Left renal pelvis (tissue), 4 donors: ENCODE measurements at places on chromosomes 2 and 18. TPM values are rescaled to one million over a fixed set of nuclear protein-coding genes. Genes with fewer than 3 reads are reported as not detected.

TTN gene
- polyA plus RNA-seq, result 1.2 TPM

TET3 gene
- 24.9 TPM for polyA plus RNA-seq

GRCh38 chr2:81303321-81303720 lies 998.8 kb upstream of the LRRTM1 start:
- no peak for DNase-seq

DNA sequence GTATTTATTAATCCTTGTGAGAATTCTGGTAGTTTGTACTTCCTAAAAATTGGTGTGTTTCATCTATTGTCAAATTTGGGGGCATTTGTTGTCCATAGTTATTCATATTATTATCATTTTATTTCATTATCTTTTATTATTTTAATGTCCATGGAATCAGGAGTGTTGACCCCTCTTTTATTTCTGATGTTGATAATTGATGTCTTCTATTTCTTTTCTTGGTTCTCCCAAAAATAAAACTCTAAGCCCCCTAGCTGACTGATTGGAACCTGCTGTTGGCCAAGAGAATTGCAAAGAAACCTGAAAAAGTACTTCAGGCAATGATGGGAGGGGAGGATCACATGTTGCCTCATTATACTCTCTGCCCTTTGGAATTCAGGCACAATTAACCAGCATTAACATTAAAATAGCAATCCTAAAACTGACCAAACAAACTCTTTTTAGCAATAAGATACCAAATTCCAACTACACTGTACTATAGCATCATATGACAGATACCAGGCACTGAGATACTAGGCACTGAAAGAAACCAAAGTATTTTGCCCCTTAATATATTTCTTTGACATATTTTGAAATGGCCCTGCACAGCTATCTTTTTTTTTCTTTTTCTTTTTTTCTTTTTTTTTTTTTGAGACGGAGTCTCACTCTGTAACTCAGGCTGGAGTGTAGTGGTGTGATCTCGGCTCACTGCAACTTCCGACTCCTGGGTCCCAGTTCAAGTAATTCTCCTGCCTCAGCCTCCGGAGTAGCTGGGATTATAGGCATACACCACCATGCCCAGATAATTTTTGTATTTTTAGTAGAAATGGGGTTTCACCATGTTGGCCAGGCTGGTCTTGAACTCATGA lies 1097.2 kb upstream of the CNTNAP5 start:
- no peak for DNase-seq

DNA sequence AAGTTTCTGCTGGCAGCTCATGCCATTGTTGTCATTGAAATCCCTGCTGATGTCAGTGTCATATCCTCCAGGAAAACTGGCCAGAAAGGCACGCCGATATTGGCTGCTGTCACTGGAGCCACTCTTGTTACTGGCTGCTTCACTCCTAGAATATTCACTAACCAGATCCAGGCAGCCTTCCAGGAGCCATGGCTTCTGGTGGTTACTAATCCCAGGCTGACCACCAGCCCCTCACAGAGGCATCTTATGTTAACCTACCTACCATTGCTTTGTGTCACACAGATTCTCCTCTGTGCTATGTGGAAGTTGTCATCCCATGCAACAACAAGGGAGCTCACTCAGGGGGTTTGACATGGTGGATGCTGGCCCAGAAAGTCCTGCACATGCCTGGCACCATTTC lies 27.0 kb upstream of the MTX2 start:
- no peak for DNase-seq

DNA sequence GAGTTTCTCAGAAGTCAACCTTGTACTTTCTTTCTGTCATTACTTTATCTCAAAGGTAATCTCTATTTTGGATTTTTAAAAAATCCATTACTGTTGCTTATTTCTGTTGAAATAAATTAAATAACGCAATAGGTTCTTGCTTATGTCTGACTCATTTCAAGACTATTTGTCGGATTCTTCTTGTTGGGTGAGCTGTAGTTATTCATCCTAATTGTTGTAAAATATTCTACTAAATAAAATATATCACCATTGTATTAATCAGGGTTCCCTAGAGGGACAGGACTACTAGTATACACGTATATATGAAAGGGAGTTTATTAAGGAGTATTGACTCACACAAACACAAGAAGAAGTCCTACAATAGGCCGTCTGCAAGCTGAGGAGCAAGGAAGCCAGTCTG lies 403.9 kb upstream of the CYRIA start:
- no peak for DNase-seq

- DNase-seq, result no peak
These were observed 89.7 kb upstream of the COL3A1 start for GRCh38 chr2:188884517-188884916.

DNA sequence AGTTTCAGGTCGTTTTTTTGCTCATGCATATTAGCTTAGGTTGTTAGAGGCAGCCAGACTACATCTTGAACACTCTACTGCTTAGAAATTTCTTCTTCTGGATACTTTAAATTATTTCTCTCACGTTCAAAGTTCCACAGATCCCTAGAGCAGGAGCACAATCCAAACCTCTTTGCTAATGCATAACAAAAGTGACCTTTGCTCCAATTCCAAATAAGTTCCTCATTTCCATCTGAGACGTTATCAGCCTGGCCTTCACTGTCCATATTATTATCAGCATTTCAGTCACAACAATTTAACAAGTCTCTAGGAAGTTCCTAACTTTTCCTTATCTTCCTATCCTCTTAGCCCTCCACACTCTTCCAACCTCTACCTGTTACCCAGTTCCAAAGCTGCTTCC lies 50.4 kb upstream of the ERMN start:
- no peak for DNase-seq

DNA sequence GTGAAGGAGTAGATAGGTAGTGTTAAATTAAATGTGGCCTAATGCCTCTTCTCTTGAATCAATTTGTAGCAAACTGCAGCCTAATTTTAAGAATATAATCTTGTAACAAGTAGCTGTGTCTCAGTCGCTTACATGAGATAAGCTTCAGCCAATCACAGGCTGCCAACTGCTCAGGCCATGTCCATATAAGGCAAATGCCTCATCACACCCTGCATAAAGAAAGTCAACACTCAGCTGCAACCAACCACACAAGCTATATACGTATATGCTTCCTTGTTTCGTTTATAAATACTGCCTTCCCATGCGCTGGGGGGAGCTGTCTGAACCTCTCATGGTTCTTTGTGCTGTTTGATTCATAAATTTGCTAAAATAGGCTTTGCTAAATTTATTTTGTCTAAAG lies 476.3 kb downstream of the TRIB2 start:
- no peak for DNase-seq
